Non-pigmented ciliary epithelial cell (primary cell): ENCODE measurements at places on chromosomes 7 and 10.

DNA sequence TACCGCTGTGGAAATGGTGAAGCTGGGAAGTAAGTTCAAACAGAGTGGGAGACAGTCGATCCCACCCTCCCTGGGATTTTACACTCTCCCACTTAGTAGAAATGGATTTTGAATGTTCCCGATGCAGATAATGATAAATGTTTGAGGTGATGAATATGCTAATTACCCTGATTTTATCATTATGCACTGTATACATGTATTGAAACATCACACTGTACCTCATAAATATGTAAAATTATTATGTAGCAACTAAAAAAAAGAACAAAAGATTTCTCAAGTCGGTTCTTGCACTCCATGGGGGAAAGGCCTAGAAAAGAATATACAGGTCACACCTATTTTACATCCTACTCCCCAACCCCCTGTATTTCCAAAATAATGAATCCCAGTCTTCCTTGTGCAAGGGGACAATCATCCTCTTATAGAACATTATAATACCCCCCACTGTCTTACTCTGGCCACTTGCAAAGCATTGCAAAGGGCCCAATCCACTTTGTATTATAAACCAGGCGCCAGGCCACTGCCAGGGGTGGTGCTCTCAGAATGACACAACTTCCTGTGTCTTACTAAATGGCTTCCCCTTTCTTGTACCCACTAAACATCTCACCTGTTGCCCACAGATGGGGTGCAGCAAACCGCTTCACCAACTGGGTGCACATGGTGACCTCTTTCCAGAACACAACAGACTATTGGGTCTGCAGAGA is 20.6 kb upstream of the OR2AE1 start:
- DNase-seq, result no peak

DNA sequence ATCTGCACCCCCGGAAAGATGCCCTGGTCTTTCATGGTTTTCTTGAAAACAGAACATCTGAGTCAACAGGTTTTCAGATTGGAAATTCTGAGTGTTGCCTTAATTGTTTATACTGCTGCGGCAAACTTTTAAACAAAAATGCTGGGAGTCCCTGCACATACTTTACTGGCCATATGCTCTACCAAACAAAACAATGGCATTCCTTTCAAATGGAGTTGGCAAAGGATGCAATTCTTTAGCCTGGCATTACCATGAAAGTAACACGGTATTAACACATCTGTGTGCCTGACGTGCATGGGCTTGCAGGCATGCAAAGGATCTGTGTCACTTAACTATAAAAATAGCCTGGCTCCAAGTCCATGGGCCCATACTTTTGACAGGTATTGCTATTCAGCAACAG is 4.2 kb downstream of the INHBA start:
- no peak for DNase-seq

DNA sequence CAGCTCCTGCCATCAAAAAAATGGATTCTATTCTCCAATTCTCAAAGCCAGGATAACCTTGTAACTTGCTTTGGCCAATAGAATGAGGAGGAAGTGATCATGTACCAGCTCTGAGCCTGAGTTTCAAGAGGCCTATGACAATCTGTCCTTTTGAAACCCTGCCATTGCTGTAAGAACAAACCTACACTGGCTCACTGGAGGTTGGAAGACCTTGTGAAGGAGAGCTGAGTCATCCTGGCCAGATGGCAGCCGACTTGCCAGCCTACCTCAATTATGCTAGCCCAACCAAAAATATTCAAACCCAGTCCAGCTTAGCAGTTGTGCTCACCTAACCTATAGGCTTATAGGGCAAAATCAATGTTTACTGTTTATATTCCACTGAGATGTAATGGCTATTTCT is 93.0 kb downstream of the HGF start:
- no peak for DNase-seq

GRCh38 chr7:96055717-96056116 is 266.2 kb downstream of the SLC25A13 start:
- no peak for DNase-seq

- no peak for DNase-seq
These were observed 16.5 kb downstream of the BTBD16 start for GRCh38 chr10:122287570-122287969.

- peak; percentile 27 for DNase-seq
These were observed 734 bp downstream of the ABCB4 start for GRCh38 chr7:87474533-87475358.

DNA sequence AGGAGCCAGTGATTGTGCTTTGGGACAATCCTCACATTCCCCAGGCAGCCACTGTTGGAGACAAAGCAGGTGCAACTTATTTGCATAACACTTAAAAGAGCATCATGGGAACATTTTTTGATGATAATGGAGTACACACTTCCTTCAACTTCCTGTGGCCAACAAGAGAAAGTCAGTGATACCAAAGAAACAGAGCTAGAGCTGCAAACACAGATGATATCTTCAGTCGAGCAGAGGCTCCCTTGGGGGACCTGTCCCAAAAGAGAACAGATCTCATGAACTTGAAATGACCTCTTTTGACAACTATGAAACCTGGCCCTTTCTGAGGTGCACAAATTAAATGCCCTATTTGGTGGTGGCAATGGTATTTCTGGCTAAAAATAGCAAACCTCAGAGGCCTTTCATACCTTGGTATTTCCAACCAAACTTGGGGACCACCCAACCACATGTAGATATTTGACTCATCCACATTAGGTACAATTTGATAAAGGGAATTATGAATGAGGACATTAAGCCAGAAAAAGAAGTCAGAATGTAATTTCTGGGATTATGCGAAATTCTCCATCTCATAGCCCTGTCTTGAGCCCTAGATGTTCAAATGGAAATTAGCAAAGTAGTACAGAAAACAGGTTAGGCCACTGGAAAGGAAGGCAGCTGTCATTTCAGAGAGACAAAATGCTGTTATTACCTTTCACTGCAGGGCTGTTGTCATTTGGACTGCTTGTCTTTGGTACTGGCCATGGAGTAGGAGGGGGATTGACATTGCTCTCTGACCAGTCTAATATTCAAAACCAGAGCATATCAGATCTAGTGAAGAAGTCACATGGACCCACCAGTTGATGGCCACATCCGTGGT is 146.2 kb downstream of the ICA1 start:
- DNase-seq, result no peak
